Calu3 (cell line): ENCODE measurements at places on chromosomes 16 and 17. TPM values are rescaled to one million over a fixed set of nuclear protein-coding genes. Genes with fewer than 3 reads are reported as not detected.

GRCh38 chr17:62130739-62131138 is 65.7 kb upstream of the MED13 start:
- peaks cover 11% of the 10 kb centered on the region for H3K27me3 ChIP-seq
- H3K27ac ChIP-seq = no peak overlapping the region
- H3K4me1 ChIP-seq = no peaks in the 10 kb centered on the region
- DNase-seq = no peak
- no peak overlapping the region for H3K4me3 ChIP-seq
- no peaks in the 10 kb centered on the region for H3K36me3 ChIP-seq

SULT1A2 gene
- total RNA-seq = 1.9 and 2.5 TPM in 2 replicates

DNA sequence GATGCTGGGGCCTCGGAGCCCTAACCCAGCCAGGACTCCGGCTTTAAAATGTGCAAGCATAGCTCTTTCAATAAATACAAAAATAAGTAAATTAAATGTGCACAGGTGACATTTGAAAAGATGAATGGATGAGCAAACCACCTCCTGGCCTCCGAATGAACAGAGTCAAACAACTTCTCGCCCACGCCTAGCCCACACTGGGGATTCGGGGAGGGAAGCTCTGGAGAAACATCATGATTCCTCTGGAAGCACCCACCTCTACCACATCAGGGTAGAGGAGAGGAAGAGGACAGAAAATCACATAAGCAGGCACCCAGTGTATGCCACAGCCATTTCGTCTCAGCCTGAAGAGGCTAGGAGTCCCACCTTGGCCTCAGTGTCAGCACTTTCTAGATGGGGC is 105.8 kb downstream of the SDK2 start:
- peaks cover 93% of the 10 kb centered on the region for H3K27me3 ChIP-seq
- H3K36me3 ChIP-seq = no peaks in the 10 kb centered on the region
- no peak overlapping the region for H3K27ac ChIP-seq
- H3K4me3 ChIP-seq = no peak overlapping the region
- no peaks in the 10 kb centered on the region for H3K4me1 ChIP-seq

DNA sequence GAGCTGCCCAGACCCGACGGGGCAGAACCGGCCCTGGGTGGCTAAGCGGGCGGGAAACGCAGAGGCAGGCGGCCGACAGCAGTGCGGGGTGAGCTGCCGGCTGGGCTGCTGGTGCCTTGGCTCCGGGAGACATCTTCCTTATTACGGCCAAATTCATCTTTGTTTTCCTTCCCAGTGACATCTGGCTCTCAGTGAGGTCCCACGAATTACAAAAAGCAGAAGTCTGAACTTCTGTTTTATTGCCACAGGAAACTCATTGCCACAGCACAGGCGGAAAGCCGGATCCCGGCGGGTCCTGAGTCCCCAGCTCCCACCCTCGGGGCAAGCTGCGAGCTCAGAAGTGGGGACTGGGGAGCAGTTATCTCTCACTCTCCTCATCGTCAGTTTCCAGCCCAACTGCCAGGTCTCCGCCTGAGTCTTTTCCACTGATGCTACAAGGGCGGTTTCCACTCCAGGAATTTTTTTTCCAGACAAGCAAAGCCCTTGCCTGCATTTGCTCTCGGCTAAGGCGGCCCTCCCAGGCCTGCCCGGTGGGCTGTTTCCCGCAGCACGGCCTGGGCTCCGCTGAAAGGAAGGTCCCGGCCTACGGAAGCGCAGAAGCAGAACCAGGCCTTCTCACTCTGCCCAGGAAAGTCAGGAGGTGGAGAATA is 40.3 kb downstream of the CBFA2T3 start:
- H3K27me3 ChIP-seq = peaks cover 63% of the 10 kb centered on the region
- no peaks in the 10 kb centered on the region for H3K4me1 ChIP-seq
- peaks cover 5% of the 10 kb centered on the region for H3K36me3 ChIP-seq
- H3K4me3 ChIP-seq = no peak overlapping the region
- DNase-seq = no peak

- peaks cover 5% of the 10 kb centered on the region for H3K36me3 ChIP-seq
- no peaks in the 10 kb centered on the region for H3K27me3 ChIP-seq
- H3K27ac ChIP-seq = no peak overlapping the region
- no peaks in the 10 kb centered on the region for H3K4me1 ChIP-seq
- no peak for DNase-seq
Measured at GRCh38 chr17:19302791-19303331, 59.7 kb downstream of the B9D1 start.

DNA sequence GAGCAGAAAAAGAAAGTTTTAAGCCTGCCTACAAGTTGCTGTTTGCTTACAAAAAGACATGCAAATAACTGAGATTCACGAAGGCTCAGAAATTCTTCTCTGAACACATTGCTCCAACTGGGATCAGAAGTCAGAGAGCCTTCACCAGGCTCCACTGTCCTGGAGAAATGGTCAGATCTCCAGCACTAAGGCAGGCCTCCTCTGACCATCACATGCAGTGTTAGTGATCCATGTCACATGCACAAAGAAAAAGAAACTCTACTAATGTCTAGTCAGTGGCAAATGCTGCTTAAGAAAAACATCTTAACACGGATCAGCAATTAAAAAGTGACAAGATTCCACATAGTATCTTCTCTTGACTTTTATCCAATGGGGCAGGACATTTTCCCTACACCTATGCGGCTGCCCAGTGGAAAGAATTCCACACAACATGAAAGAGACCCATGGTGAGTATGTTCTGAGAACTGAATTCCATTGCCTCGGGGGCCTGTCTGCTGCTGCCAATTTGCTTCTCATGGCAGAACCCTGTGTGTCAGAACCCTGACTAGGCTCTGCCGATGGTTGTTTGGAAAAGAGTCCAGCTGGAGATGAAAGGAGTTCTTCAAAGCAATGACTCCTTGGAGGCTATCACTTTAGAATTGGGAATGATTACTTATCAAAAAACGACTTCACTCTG is 96.6 kb downstream of the HIC1 start:
- DNase-seq = no peak
- H3K27ac ChIP-seq = no peak overlapping the region
- H3K36me3 ChIP-seq = no peaks in the 10 kb centered on the region
- no peaks in the 10 kb centered on the region for H3K27me3 ChIP-seq
- no peaks in the 10 kb centered on the region for H3K4me1 ChIP-seq

KIF2B gene
- not detected in 2 replicates for total RNA-seq

GRCh38 chr17:66915204-66915611 is 49.3 kb upstream of the CACNG4 start:
- H3K27me3 ChIP-seq = no peaks in the 10 kb centered on the region
- peaks cover 16% of the 10 kb centered on the region for H3K4me1 ChIP-seq
- no peaks in the 10 kb centered on the region for H3K36me3 ChIP-seq
- peak overlapping the region; percentile 1 for H3K4me3 ChIP-seq
- no peak overlapping the region for H3K27ac ChIP-seq
- peak; percentile 87 for DNase-seq

PPP1R27 gene
- not detected in 2 replicates for total RNA-seq

GRCh38 chr17:73071066-73071999 is 21.2 kb downstream of the SLC39A11 start:
- no peak for DNase-seq
- H3K27ac ChIP-seq = no peak overlapping the region
- H3K4me3 ChIP-seq = no peak overlapping the region

KRT20 gene
- total RNA-seq = 0.66 and 1.7 TPM in 2 replicates

FOXJ1 gene
- 0.15 TPM in 1 of 2 replicates, not detected in the other for total RNA-seq

KRTAP1-5 gene
- not detected in 2 replicates for total RNA-seq

EVI2A gene
- total RNA-seq = not detected in 2 replicates

TLCD3A gene
- 18.4 and 20.3 TPM in 2 replicates for total RNA-seq

CIBAR2 gene
- total RNA-seq = not detected in 2 replicates

GRCh38 chr16:12087901-12088421 is 111.4 kb downstream of the SNX29 start:
- peak; percentile 50 for DNase-seq
- H3K27me3 ChIP-seq = no peaks in the 10 kb centered on the region
- no peak overlapping the region for H3K4me3 ChIP-seq
- H3K36me3 ChIP-seq = no peaks in the 10 kb centered on the region

DNA sequence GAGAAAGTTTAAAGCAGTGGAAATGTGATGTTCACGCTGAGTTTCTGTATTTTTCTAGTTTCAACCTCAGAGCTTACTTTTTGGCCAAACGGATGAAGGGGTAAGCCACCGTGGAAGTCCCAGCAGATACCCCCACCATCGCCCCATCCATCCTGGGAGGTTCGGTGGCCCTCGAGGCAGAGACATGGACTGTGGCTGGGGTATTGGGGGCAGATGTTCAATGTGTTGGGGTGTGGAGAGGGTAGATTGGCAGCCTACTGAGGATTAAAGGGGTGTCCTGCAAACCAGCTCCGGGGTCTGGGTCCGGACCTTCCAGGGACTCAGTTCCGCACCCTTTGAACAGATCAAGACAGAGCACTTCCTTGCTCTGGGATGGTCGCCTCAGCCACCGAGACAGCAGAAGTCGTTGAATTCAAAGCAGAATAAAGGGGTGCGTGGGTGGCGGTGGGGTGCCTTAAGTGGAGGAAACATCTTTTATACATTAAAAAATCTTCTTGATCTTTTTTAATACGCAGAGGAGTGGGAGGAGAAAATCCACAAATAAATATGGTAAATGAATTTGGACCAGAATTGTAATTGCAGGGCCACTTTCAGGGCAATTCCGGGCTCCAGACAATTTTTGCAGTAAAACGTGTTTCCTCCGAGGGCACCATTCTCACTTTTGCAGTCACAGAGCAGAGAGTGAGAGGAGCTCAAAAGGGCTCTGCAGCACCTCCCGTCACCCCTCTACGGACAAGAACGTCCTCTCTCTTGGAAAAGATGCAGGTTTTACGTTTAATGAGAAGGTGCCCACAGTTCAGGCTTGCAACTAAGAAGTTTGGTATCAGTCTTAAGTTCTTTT is 8.2 kb upstream of the CBX8 start:
- no peak for DNase-seq
- peaks cover 78% of the 10 kb centered on the region for H3K27me3 ChIP-seq
- peaks cover 26% of the 10 kb centered on the region for H3K4me1 ChIP-seq

TMEM235 gene
- not detected in 2 replicates for total RNA-seq

DNA sequence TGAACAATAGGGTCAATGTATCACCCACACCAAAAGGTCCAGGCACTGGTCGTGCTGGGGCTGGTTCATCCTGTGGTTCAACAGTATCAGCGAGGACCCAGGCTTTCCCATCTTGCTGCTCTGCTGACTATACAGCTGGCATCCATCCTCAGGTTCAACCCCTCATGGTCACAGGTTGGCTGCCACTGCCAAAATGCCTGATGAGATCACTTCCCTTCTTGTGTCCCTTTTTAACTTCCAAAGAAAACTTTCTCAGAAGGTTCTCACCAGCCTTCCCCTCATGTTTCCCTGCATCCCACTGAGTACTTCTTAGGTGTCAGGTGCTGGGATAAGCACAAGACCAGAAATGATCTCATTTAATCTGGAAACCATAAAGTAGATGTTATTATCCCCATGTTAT is 25.7 kb downstream of the CLEC16A start:
- no peak for DNase-seq
- H3K27me3 ChIP-seq = no peaks in the 10 kb centered on the region
- no peaks in the 10 kb centered on the region for H3K36me3 ChIP-seq
- no peak overlapping the region for H3K27ac ChIP-seq

DNA sequence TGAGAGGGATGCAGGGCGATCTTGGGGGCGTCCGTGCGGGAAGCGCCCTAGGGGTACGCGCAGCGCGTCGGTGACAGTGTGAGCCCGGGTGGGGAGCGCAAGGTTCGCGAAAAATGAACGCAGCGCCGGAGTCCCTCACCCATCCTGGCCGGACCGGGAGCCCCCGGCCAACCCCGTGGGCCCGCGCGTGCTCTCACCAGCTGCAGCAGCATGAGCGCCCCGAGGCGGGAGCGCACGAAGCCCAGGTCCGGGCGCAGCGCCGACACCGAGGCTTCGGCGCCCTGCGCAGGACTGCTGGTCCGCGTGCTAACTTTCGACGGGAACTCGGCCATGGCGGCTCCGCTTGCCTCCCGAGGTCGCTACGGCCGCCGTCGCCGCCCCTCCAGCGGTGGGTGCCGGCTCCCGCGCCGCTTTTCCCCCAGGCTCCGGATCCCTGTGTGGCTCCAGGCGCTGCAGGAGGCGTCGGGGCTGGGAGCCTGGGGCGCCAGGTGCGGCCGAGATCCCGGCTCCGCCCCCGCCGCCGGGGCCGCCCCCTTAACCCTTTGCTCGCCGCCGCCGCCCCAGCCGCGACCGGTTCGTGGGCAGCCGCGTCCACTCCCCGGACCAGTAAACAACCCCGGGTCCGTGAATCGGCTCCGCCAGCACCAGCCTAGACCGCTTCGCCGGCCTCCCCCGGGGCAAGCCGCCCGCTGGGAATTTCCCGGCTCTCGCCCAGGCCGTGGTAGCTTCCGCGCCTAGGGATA is at the start of gene PLLP:
Gene PLLP, minus strand, starts transcription at position 464 of the 743 bp plus-strand sequence. Its CDS starts 132 bp downstream, at position 332.
- peak within 1 kb of the TSS; percentile 49 for H3K27ac ChIP-seq
- peak within 1 kb of the TSS; percentile 75 for H3K4me3 ChIP-seq
- peak; percentile 87 for DNase-seq
- H3K36me3 ChIP-seq = peaks cover 31% of the 10 kb centered on the region
- H3K4me1 ChIP-seq = peaks cover 36% of the 10 kb centered on the region
- H3K27me3 ChIP-seq = no peaks in the 10 kb centered on the region

DNA sequence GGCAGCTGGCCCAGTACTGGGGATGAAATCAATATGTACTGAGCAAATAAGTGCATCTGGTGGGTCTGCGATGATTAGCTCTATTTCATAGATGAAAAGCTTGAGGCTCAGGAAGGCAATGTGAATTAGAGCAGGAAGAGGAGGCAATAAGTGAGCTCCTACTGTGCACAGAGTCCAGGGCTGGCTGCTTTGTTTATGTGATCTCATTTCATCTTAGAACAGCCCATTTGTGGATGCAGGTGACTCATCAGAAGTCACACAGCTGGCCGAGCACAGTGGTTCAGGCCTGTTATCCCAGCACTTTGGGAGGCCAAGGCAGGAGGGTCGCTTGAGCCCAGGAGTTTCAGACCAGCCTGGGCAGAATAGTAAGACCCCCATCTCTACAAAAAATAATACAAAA is 7.1 kb downstream of the TMEM114 start:
- H3K27ac ChIP-seq = no peak overlapping the region
- peaks cover 45% of the 10 kb centered on the region for H3K27me3 ChIP-seq

- H3K27ac ChIP-seq = no peak overlapping the region
- H3K4me1 ChIP-seq = peaks cover 47% of the 10 kb centered on the region
Measured at GRCh38 chr17:55436224-55437158, 14.9 kb upstream of the MMD start.

ZNF319 gene
- 10.0 and 10.2 TPM in 2 replicates for total RNA-seq

GRCh38 chr17:82018152-82018988 is 4.3 kb downstream of the CENPX start:
- DNase-seq = no peak
- no peak overlapping the region for H3K27ac ChIP-seq
- H3K4me1 ChIP-seq = peaks cover 8% of the 10 kb centered on the region

DNA sequence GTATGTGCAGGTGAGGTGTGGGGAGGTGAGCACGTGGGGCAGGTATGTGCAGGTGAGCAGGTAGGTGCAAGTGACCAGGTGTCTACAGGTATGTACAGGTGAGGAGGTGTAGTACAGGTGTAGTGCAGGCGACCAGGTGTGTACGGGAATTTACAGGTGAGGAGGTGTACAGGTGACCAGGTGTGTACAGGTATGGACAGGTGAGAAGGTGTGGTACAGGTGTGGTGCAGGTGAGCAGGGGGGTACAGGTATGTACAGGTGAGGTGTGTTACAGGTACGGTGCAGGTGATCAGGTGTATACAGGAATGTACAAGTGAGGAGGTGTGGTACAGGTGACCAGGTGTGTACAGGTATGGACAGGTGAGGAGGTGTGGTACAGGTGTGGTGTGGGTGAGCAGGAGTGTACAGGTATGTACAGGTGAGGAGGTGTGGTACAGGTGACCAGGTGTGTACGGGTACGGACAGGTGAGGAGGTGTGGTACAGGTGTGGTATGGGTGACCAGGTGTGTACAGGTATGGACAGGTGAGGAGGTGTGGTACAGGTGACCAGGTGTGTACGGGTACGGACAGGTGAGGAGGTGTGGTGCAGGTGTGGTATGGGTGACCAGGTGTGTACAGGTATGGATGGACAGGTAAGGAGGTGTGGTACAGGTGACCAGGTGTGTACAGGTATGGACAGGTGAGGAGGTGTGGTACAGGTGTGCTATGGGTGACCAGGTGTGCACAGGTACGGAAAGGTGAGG is 12.8 kb upstream of the DBNDD1 start:
- no peak overlapping the region for H3K27ac ChIP-seq
- H3K4me1 ChIP-seq = no peaks in the 10 kb centered on the region
- no peak for DNase-seq
- H3K36me3 ChIP-seq = peaks cover 57% of the 10 kb centered on the region
- no peak overlapping the region for H3K4me3 ChIP-seq
